ENCODE measurements at places on chromosomes 3 and 15.

DNA sequence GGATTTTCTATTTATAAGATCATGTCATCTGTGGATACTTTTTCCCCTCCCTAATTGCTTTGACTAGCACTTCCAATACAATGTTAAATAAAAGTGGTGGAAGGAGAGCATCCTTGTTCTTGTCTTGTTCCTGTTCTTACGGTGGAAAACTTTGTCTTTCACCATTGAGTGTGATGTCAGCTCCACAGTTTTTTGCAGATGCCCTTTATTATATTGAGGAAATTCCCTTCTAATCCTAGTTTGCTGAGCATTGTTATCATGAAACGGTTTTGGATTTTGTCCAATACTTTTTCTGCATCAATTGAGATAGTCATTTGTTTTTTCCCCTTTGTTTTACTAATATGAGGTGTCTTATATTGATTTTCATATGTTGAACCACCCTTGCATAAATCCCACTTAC is 19.9 kb upstream of the IL20RB start:
- no peak overlapping the region for H3K4me3 ChIP-seq
- H3K36me3 ChIP-seq, result peaks cover 36% of the 10 kb centered on the region
- H3K27me3 ChIP-seq, result no peaks in the 10 kb centered on the region
- H3K27ac ChIP-seq, result no peak overlapping the region

DNA sequence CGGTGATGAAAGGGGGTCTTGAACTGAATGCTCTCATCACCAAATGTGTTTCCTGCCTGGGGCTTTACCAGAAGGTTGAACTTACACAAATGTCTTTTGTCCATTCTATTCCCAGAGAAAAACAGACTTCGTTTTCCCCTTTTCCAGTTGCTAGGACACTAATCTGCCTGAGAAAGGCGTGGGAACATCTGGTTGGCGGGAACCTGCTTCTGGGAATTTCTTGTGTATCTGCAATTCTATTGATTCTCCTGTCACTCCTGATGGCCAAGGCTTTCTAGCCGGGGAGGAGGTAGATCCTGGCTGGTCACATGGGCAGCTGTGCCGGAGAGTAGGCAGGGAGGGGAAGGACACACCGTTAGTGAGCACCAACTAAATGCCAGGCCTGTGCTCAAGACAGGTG is 31.1 kb upstream of the CCDC174 start:
- H3K4me1 ChIP-seq, result no peaks in the 10 kb centered on the region
- H3K27ac ChIP-seq, result no peak overlapping the region
- no peak for DNase-seq
- H3K36me3 ChIP-seq, result no peaks in the 10 kb centered on the region
- no peak overlapping the region for H3K4me3 ChIP-seq
- H3K27me3 ChIP-seq, result peaks cover 5% of the 10 kb centered on the region

DNA sequence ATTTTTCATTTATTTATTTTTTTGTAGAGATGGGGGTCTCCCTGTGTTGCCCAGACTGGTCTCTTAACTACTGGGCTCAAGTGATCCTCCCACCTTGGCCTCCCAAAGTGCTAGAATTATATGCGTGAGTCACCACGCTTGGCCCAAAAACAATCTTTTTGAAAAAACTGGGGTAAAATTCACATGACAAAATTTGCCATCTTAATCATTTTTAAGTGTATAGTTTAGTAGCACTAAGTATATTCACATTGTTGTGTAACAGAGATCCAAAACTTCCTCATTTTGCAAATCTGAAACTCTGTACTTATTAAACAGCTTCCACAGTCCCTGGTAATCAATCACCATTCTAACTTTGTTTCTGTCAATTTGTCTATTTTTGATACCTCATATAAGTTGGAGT is 5.2 kb downstream of the SNX1 start:
- H3K27ac ChIP-seq, result no peak overlapping the region
- H3K36me3 ChIP-seq, result peaks cover 3% of the 10 kb centered on the region
- H3K4me3 ChIP-seq, result no peak overlapping the region
- peaks cover 63% of the 10 kb centered on the region for H3K4me1 ChIP-seq
- no peak for DNase-seq

- no peak overlapping the region for H3K27ac ChIP-seq
- H3K4me1 ChIP-seq, result no peaks in the 10 kb centered on the region
- DNase-seq, result no peak
- no peak overlapping the region for H3K4me3 ChIP-seq
- H3K36me3 ChIP-seq, result no peaks in the 10 kb centered on the region
Observed at GRCh38 chr3:20564966-20565365, 379.0 kb upstream of the SGO1 start.

- DNase-seq, result no peak
- H3K27ac ChIP-seq, result no peak overlapping the region
Observed at GRCh38 chr3:23421811-23422516, 218.8 kb downstream of the UBE2E2 start.
